ENCODE measurements at places on chromosomes 3 and 15.
A peak's percentile ranks its signal among the peaks of the same experiment; 100 is the strongest.

DNA sequence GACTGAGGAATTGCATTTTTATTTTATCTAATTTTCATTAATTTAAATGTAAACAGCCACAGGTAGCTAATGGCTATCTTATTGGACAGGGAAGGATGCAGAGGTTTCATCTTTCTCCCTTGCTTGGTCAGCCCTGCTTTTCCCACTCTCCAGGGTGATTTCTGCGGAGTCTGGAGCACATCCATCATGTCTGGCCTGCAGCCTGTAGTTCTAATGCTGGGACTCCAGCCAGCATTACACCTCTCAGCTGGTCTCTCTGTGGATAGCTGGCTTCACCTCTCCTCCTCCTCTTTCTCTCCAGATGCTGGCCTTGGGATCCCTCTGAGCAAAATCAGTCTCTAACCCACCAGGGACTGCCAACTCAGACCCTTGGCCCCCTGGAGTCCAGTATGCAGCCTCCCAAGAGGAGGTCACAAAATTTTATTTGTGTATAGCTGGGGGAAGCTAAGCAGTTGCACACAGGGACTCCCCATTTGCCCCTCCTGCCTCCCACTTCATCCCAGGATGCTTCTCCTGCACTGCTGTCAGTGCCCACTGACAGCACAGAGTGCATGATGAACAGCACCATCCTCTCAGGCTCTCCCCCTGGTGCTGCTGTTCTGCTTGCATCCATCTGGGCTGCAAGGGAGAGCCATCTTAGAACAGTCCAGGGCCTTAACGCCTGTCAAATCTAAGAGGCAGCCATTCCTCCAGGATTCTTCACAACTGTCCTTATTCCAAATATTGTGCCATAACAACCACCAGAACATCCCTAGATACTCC is 1.7 kb downstream of the BFSP2 start:
- DNase-seq: no peak

GRCh38 chr3:77247061-77247460 is 207.2 kb downstream of the ROBO2 start:
- no peak for DNase-seq

DNA sequence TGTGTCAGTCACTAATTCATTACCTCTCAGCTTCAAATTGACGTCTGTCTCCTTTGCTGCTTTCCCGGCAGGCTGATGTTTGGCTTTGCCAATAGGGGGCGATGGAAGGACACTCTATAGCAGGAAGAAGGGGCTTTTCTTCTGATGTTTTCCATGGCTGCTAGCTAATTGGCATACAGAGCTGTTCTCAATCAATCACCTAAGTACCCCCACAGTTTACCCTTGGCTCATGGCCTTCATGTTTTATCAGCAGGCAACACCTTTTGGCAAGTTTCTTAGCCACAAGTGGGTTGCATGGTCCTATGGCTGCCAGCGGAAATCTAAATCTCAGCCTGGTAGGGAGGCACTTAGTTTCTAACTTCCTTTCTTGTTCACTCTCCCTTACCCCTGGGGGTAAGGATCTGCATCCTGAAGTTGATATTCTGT is 45.0 kb downstream of the ESYT3 start:
- DNase-seq: no peak

- no peak for DNase-seq
These were observed 101.1 kb downstream of the GREM1 start for GRCh38 chr15:32818758-32819447.

DNA sequence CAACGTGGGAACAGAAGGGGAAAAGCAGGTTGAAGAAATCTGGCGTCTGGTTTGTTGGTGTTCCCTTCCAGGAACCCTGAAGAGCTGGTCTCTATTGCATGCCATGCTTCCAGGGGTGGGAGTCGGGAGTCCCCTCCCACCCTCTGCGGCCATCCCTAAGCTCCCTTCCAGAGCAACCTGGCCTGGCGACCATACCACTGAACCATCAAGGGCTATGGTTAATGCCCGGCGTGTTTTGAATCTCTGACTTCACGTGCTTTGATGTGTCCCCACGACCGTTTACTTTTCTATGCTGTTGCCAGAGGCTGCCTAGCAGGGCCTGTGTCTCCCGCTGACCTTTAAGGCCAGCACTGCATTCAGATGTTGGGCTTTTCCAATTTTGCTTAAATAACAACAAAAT is 696 bp upstream of the SNRK start:
- DNase-seq: no peak

DNA sequence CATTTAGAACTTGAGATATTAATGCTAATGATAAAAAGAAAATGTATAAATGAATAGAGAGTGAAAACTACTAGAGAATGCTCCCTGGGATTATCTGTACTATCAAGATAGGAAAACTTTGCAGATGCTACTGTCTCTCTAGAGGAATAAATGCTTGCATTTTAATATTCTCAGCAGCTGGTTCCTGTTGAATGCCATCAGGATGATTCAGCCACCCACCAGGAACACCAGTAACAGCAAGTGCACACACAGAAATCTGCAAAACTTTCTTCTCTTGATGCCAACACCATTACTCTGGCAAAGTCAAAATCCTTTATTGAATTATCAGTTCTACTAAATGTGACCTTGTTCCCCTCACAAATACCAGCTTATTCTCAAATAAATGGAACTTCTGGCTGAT is 148.4 kb downstream of the TIGIT start:
- no peak for DNase-seq

DNA sequence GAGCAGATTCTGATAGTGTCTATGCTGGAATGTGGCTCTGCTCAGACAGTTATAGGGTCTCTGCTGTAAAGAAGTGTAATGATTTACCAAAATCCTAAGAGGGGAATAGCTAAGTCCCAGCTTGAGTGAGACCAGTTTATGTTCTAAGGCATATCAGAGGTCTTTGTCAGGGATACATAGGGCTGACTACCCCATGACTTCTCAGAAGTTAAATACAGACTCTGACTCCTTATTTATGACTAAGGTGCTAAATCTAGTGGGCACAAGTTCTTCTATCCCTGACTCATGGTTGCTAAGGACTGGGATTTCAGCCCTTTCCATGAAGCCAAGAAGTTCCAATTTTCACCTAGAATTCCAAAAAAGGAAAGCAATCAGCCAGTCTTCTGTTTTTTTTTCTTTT is 192.6 kb upstream of the POU1F1 start:
- no peak for DNase-seq

DNA sequence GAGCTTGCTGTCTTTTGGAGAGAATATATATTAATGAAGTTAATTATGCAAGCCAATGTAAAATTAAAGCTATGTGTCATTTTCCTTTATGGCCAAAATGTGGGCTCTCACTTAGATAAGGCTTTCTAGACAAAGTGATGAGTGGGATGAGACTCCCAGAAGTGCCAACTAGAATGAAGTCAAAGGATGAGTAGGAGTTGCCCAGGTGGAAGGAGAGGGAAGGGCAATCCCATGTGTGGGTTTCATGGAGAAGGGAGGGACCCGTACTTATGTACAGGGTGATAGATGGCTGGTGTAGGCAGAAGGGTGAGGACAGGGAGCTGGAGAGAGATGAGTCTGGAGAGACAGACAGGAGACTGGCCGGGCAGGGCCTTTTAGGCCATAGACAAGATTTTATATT is 239.2 kb downstream of the THRB start:
- no peak for DNase-seq

- no peak for DNase-seq
These were observed 253.4 kb upstream of the MDFIC2 start for GRCh38 chr3:70565861-70566260.

DNA sequence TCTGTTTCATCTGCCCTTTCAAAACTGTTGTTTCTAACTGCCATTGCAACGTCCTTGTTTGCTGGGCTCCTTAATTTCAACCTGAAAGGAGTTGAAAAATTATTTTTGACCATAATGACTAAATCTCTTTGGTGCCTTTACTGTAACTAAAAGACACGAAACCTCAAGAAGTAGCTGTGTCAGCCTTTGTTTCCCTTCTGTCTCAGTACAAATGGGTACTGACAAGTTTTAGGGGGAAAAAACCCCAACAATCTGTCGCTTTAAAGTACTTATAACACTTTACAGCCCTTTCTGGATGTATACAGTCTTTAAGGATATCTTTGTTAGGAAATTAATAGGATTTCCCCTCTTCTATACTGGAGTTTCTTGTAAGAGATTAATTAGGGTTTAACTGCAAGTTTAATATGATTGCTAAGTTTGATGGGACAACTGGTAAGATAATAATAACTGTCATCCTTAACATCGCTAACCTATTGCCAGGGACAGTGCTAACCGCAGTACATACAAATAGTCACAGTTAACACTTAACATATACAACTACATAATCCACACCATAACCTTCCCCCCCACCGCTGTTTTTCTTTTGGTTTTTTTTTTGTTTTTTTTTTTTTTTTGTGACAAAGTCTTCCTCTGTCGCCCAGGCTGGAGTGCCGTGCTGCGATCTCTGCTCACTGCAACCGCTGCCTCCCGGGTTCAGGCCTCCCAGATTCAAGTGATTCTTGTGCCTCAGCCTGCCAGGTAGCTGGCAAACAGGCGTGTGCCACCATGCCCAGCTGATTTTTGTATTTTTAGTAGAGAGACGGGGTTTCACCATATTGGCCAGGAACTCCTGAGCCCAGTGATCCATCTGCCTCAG is 1.7 kb downstream of the GXYLT2 start:
- DNase-seq: no peak

DNA sequence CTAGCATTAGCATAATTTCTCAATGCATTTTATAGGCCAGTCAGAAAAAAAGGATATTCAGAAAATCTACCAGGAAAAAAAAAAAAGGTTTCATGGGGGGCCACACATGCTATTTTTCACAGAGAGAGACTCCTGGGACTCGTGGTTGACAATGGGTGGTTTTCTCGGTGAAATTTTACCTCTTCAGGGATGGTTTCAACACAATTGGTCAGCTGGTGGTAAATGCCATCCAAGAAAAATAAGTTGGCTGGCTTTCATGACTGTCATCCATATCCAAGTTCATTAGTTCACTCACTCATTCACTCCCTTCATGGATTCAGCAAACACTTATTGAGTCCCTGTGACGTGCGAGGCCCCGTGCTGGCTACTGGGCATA is 217.3 kb downstream of the SHQ1 start:
- DNase-seq: no peak

GRCh38 chr15:64045774-64046420 is 388 bp downstream of the DAPK2 start:
- no peak for DNase-seq

GRCh38 chr3:30186741-30187219 is 419.6 kb upstream of the TGFBR2 start:
- no peak for DNase-seq

GRCh38 chr15:25492315-25492714 is 53.5 kb upstream of the UBE3A start:
- DNase-seq: no peak

GRCh38 chr3:98021830-98022560 is 13.1 kb downstream of the GABRR3 start:
- no peak for DNase-seq

DNA sequence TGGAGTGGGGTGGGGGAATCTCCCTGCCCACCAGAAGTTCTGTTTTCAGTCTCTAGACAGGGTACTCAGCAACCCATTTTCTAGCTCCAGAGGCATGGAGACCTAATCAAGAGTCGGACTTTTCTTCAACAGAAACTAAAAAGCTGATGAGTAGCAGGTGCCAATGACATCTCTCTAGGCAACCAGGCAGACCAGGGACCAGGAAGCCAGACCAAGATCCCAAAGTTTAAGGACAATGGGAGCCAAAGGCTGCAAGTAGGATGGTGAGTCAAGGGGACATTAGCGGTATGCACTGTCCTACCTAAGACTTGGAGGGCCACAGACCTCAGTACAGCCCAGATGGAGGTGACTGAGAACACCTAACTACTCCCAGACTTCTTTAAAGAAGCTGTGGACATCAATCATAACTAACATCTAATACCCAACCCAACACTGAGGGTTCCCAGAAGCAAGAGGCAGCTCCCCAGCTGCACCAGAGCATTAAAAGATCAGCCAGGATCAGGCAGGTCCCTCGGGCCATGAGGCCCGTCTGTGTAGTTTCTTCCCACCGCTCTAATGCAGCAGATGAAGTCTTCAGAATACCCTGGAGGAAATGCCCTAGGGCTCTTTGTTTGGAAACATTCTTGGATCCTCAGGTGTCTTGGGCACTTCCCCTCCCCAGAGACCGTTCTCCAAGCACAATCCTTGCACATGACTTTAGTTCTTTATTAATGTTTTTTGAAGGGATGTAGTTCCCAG is 979 bp downstream of the CCDC71 start:
- no peak for DNase-seq

GRCh38 chr3:106113747-106114146 is 244.9 kb upstream of the CBLB start:
- no peak for DNase-seq

- DNase-seq: no peak
These were observed 15.0 kb upstream of the LRRC34 start for GRCh38 chr3:169827712-169828111.

- no peak for DNase-seq
These were observed 62.5 kb downstream of the MGLL start for GRCh38 chr3:127759826-127760225.

- no peak for DNase-seq
These were observed 60.7 kb downstream of the IMPG2 start for GRCh38 chr3:101259485-101260341.

DNA sequence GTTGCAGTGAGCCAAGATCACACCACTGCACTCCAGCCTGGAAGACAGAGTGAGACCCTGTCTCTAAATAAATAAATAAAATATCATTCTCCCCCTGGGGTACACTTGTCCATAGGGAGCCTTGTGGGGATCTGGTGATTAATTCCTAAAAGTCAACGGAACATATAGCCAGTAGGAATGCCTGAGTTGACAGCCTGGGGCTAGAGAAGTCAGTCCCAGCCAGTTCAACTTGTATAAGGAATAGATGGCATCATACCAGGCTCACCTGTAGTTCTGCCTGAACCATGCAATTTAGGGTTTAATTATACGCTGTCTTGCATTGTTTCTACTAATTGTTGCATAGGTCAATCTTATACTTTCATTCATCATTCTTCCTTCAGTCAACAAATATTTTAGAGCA is 5.9 kb upstream of the BOC start:
- DNase-seq: no peak

- no peak for DNase-seq
These were observed 160.1 kb downstream of the FBLN2 start for GRCh38 chr3:13708871-13709595.

DNA sequence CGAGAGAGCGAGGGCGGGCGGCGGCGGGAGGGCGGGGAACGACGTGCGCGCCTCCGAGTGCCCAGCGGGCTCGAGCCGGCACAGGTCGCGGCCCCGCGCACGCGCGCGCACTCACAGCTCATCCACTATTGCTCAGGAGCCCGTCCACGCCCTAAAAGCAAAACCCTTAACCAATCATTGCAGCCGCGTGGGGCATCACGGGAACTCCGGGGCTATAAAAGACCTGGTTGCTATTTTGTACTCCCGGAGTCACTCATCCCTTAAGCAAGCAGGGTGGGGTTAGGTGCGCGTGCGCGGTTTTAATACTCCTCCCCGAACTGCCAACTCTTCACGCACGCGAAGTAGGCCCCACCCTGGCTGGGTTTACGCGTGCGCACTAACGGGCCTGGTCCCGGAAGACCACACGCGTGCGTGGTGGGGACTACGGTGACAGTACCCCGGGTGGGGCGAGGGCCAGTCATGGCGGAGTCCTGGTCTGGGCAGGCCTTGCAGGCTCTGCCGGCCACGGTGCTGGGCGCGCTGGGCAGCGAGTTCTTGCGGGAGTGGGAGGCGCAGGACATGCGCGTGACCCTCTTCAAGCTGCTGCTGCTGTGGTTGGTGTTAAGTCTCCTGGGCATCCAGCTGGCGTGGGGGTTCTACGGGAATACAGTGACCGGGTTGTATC is at the start of the genes RHOA and TCTA:
RHOA (minus strand) TSS at position 9 of the 664 bp plus-strand sequence. CDS start 36,387 bp downstream, outside the sequence.
TCTA (plus strand) TSS at position 456 of the 664 bp plus-strand sequence; CDS start at position 460, 4 bp downstream.
- DNase-seq: peak; percentile 100

GRCh38 chr3:1908651-1909445 is 189.8 kb upstream of the CNTN4 start:
- no peak for DNase-seq

GRCh38 chr15:99467853-99468464 is 97.8 kb upstream of the MEF2A start:
- no peak for DNase-seq

- no peak for DNase-seq
These were observed 93.1 kb upstream of the RPL32 start for GRCh38 chr3:12934431-12934830.
